ENCODE measurements at places on chromosomes 1 and 21. TPM values are rescaled to one million over a fixed set of nuclear protein-coding genes. Genes with fewer than 3 reads are reported as not detected.
A peak's percentile ranks its signal among the peaks of the same experiment; 100 is the strongest.

- no peaks in the 10 kb centered on the region for H3K27me3 ChIP-seq
- peaks cover 12% of the 10 kb centered on the region for H3K36me3 ChIP-seq
- no peak overlapping the region for H3K27ac ChIP-seq
- DNase-seq: no peak
- H3K4me3 ChIP-seq: no peak overlapping the region
These were observed 19.0 kb downstream of the OR2L3 start for GRCh38 chr1:248065604-248066003.

- H3K36me3 ChIP-seq: no peaks in the 10 kb centered on the region
- no peak overlapping the region for H3K4me3 ChIP-seq
- no peak overlapping the region for H3K27ac ChIP-seq
- no peaks in the 10 kb centered on the region for H3K4me1 ChIP-seq
- no peaks in the 10 kb centered on the region for H3K27me3 ChIP-seq
These were observed 18.8 kb downstream of the OPRD1 start for GRCh38 chr1:28830814-28831213.

GRCh38 chr1:4411862-4412261 is 242.5 kb upstream of the AJAP1 start:
- H3K4me3 ChIP-seq: no peak overlapping the region
- no peaks in the 10 kb centered on the region for H3K36me3 ChIP-seq
- DNase-seq: no peak
- H3K4me1 ChIP-seq: peaks cover 6% of the 10 kb centered on the region

DNA sequence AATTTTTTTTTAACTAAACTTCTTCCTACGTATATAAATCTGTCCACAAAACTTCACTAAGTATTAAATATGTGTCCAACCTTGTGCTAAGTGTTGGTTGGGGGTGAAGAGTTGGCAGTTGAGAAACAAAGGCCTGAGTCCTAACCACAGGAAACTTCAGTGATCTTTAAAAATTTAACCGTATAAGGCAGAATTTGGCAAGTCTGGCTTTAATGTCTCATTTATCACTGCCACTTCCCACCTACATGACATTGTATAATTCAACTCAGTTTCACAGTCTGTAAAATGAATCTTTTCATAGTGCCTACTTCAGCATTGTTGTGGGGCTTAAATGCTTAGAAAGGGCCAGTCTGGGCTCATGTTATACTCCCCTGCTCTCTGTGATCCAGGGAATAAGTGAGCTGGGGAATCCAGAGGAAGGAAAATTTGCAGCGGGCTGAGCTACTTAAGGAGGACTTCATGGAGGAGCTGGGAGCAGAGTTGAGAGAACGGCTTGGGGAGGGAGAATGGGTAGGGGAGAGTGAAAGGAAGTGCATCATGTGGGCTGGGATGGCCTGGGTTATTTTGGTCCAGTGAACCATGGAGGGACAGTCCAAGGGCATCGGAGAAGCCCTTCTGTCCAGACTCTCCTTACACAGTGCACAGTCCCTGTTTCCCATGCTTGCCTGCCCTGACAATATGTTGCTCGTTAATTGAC is 14.5 kb downstream of the IFNAR2 start:
- H3K27ac ChIP-seq: no peak overlapping the region
- H3K36me3 ChIP-seq: peaks cover 65% of the 10 kb centered on the region
- H3K4me3 ChIP-seq: no peak overlapping the region
- H3K27me3 ChIP-seq: no peaks in the 10 kb centered on the region

- no peaks in the 10 kb centered on the region for H3K4me1 ChIP-seq
- H3K27me3 ChIP-seq: peaks cover 55% of the 10 kb centered on the region
- no peaks in the 10 kb centered on the region for H3K36me3 ChIP-seq
These were observed at the start of gene TRIM67 for GRCh38 chr1:231161667-231162296. Gene TRIM67 (plus strand): TSS chr1:231162058. CDS start chr1:231162970, 912 bp downstream.

GRCh38 chr1:20873311-20873710 is 86.2 kb upstream of the HP1BP3 start:
- H3K4me3 ChIP-seq: no peak overlapping the region
- no peak for DNase-seq
- H3K27me3 ChIP-seq: no peaks in the 10 kb centered on the region
- peaks cover 22% of the 10 kb centered on the region for H3K36me3 ChIP-seq

DNA sequence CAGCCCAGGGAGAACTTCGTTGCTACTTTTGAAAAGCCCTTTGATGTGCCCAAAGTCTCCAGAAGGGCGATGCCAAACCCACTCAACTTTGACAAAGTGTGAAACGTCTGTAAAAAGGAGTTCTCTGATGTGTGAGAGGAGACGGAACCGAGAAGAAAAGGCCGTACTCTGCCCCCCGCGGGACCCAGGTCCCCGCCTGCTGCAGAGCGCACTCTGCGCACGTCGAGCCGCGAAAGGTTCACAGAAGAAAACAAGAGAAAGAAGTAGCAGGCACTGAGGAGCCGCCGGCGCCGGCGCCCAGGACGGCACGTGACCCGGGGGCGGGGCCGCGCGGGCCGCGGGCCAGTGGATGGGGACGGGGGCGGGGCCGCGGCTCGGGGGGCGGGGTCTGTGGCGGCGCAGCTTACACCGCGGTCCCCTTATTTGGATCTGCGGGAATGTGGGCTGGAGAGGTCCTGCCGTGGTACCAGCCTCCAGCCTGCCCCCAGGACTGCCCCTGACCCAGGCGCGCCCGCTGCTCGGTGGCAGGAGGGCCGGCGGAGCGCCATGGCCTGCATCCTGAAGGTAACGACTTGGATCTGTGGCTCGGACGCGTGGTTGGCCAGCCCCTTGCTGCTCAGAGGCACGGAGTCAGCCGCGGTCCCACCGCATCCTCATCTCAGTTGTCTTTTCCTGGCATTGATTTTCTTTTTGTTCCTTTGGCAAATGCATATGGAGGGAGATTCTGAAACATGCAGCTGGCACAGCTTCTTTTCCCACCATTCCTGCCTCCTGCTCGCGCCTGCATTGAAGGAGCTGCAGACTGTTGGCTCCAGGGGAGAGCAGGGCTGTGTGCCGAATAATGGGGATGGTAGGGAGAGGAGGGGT is at the start of gene ST6GALNAC3:
Gene ST6GALNAC3 (plus strand): TSS at position 426 of the 867 bp plus-strand sequence.
- peak; percentile 92 for DNase-seq
- no peaks in the 10 kb centered on the region for H3K27me3 ChIP-seq
- no peak within 1 kb of the TSS for H3K27ac ChIP-seq
- peak within 1 kb of the TSS; percentile 78 for H3K4me3 ChIP-seq
- 0 out of 2 replicates have a peak, but pooled peaks cover 3% of the 10 kb centered on the region for H3K4me1 ChIP-seq
- no peaks in the 10 kb centered on the region for H3K36me3 ChIP-seq

- no peak overlapping the region for H3K27ac ChIP-seq
- H3K36me3 ChIP-seq: peaks cover 2% of the 10 kb centered on the region
- H3K27me3 ChIP-seq: no peaks in the 10 kb centered on the region
- no peak overlapping the region for H3K4me3 ChIP-seq
- no peak for DNase-seq
These were observed 3.3 kb upstream of the SKI start for GRCh38 chr1:2224631-2225428.

GRCh38 chr1:1779320-1779675 is 1.0 kb upstream of the NADK start:
- H3K36me3 ChIP-seq: peaks cover 4% of the 10 kb centered on the region
- H3K4me3 ChIP-seq: peak overlapping the region; percentile 84
- H3K4me1 ChIP-seq: peaks cover 18% of the 10 kb centered on the region

DNA sequence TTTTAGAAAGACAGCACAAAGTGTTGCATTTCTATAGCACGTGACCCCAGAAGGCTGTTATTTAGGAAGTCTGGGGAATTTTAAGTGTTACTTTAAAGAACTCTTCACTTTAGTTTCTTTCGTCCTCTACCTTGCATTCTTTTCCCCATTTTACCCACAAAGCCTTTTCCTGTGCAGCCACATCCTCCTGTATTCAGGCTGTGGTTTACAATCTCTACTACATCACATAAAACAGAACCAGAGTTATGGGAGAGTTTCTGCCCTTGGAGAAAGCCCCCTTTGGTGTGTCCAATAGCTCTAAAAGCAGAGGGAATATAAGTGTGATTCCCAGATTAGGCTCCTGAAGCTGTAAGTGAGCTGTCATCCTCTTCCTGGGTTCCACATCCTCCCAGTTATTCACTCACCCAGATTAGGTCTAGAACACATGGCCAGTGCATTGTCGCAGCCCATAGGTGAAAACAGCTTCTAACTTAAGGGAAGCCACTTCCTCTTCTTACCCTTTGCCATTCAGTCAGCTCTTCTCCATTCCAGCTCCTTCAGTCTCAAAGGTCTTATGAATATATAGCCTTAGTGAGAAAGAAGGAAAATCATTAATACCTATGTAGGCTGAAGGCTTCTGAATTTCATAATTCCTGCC is 171.1 kb downstream of the PIGK start:
- no peak overlapping the region for H3K27ac ChIP-seq
- no peaks in the 10 kb centered on the region for H3K4me1 ChIP-seq
- no peaks in the 10 kb centered on the region for H3K27me3 ChIP-seq
- DNase-seq: no peak

DNA sequence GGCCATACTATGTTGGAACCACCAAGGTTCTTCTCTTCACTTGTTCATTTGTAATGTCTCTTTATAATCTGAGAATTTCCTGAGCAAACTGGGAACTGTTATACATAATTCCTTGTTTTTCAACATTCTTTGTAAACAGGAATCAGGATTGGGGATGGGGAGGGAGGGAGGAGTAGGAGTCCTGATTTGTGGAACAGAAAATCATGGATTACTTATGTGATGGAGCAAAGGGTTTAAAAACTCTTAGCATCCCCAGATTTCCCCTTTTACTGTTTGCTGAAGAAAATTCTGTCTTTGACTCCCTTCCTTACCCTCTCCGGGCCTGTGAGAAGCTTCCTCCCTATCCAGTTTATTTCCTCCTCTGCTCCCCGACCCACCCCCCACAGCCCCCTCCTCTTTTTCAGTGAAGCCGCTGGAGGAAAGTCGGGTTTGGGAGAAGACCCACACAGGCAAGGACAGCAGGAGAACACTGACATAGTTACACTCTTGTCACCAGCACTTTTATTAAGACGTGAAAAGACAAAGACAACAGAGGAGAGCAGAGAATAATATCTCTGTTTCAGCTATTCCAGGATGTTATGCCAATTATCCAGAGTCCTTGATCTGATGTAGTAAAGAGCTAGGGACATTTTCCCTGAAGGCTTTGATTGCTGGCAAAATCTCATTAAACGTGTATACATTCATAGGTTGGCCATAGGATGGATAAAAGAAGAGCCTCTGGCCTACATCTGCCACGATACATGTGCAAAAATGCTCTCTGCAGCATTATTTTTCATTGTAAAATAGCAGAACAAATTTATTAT is 4.6 kb upstream of the NBPF1 start:
- H3K27me3 ChIP-seq: peaks cover 6% of the 10 kb centered on the region
- H3K27ac ChIP-seq: no peak overlapping the region
- H3K36me3 ChIP-seq: no peaks in the 10 kb centered on the region
- no peak overlapping the region for H3K4me3 ChIP-seq
- no peak for DNase-seq

Gene EMC1
- 58.3 TPM for total RNA-seq

Gene RSPH1
- 0.31 TPM for total RNA-seq

Gene MATN1
- not detected for total RNA-seq

Gene DISP1
- total RNA-seq: 2.5 TPM
